ENCODE measurements at places on chromosomes 7 and 10.

DNA sequence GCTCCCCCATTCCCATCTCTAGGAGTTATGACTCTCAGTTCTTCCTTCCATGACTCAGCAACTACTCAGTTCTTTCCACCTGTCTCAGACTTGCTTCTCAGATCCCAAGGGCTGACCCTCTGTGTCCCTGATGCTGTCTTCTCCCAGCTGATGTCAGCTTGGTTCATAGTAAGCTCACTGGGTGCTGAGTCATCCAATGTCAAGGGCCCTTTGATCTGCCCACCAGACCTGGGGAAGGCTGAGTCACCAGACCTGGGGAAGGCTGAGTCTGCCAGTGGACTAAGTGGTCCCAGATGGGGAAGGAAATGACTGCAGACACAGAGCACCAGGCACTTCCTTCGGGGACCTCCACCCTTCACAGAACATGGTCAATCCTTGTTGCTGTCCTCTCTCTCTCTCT is 76.1 kb upstream of the ZEB1 start:
- peak; percentile 65 for DNase-seq

GRCh38 chr7:80827239-80827633 is 91.6 kb downstream of the SEMA3C start:
- no peak for DNase-seq

- DNase-seq = no peak
These were observed 54.3 kb downstream of the TRUB1 start for GRCh38 chr10:114992189-114992775.

- no peak for DNase-seq
These were observed 456.8 kb downstream of the KCNMA1 start for GRCh38 chr10:77180794-77181193.

GRCh38 chr10:132836832-132837540 is 51.0 kb upstream of the NKX6-2 start:
- DNase-seq = no peak
